Eye (tissue), 1 donor: ENCODE measurements at places on chromosomes 7 and 10.

GRCh38 chr10:133420028-133420427, 4.4 kb downstream of the SPRN start:
- DNase-seq = no peak

- peak; percentile 43 for DNase-seq
Observed at GRCh38 chr10:113609704-113610108, 54.1 kb downstream of the NRAP start.

GRCh38 chr10:7471720-7472367, 61.0 kb upstream of the SFMBT2 start:
- DNase-seq = peak; percentile 16

GRCh38 chr10:95459446-95460045, 101.6 kb downstream of the SORBS1 start:
- DNase-seq = peak; percentile 81

DNA sequence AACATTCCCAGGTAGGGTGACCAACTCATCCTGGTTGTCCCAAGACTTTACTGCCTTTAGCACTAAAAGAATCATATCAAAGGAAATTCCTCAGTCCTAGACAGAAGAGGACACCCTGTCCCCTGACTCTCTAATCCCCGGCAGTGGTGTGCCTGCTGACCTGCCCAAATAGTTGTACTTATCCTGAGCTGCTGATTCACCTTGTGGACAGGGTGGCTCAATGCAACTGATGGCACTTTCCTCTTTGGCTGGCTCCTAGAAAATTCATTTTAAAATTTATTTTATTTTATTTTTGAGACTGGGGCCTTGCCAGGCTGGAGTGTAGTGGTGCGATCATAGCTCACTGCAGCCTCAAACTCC, 111.7 kb downstream of the JCAD start:
- DNase-seq = no peak

DNA sequence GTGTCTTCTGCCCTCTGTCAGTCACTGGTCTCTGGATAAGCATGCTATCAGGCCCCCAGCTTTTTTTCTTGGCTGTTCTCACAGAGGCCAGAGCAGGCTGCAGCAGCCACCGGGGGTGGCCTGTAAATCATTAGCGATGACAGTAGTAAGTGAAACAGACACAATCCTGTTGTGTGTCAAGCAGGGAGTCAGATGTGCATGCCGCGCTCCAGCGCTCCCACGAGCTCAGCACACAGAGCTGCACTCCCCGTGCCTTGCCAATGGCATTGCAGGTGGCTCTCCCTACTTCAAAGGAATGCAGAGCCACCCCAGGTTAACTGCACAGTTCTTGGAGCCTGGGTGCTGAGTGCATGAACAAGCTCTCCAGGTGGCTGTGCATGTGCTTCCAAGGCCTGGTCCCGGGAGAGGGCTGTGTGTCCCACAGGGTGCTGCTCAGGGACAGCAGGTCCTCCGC, 226.1 kb downstream of the GLRX3 start:
- peak; percentile 56 for DNase-seq

DNA sequence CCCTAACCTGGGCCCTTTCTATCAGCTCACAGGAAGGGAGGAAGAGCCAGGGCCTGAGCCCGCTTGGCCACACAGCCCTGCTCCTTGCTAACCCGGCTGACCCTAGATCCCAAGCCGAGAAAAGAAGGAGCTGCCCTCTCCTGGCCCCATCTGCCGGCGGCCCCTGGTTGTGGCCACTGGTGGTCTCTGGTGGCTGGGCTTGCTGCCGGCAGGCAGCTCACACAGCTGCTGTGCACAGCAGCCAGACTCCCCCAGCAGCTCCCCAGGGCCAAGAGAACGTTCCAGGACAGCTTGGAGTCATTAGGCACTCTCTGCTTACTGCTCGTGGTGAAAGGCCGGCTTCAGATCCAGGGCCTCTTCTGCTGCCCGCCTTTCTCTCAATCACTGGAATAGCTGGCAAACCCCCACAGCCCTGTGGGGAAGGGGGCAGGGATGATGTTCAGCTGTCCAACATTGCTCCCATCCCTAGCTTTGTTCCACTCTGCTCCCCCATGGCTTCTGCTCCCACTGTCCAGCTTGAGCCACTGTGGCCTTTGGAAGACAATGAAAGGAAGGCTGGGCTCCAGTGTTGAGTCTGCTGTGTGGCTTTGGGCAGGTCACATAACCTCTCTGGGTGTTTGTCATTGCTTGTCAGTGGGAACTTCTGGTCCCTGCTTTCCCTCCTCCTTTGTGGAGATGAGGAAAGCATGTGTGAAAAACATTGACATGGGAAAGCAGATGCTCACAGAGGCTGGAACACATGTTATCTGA, 35.4 kb upstream of the COL13A1 start:
- peak; percentile 73 for DNase-seq

DNA sequence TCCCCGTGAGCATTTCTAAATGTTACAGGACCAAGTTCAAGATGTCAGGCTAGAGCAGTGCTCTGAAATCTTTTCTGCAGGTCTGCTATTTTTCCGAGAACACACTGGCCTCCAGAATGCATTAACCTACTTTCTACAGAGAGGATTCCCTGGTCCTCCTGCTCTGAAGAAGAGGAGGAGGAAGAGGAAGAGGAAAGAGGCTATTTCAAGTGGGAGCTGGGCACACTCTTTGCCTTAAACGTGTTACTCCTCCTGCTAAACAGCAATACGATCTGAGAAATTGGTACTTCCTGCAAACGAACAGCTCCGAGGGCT, 157.4 kb downstream of the FRMD4A start:
- DNase-seq = no peak

- DNase-seq = no peak
Observed at GRCh38 chr7:50362142-50362541, 57.6 kb downstream of the IKZF1 start.

- no peak for DNase-seq
Observed at GRCh38 chr10:23535381-23535780, 96.5 kb downstream of the OTUD1 start.

DNA sequence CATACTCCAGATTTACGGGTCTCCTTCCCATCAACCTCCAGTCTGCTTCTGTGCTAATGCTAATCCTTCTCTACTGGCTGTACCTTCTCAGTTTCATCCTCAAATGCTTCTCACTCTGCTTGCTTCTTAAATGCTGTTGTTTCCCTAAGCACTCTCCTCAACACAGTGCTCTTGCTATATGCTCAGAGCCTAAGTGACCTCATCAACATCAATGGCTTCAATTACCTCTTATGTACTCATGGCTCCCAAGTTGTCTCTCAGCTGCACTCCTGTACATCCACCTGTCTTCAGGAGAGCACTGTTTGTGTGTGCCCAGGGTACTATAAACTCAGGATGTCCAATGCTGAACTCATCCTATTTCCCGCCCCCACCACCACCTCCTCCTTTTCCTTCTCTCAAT, 22.5 kb downstream of the ELAPOR2 start:
- DNase-seq = no peak

DNA sequence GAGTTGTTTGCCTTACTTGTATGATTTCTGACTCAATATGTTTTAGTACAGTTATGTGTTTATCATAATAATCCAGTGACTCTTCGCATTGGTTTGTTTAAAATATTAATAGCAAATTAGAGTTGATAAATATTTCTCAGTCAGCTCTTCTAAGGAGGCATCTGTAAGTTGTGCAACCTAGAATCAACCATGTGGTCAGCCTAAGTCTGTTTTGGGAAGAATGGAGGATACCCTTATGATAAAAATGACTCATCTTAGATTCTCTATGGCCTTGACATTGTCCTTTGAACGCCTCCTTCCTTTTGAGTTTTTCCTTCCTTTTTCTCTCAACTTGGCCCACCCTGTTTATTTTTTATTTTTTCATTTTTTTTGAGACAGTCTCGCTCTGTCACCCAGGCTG, 18.8 kb downstream of the DNAJC9 start:
- DNase-seq = no peak

- no peak for DNase-seq
Observed at GRCh38 chr10:12944931-12945330, 56.6 kb downstream of the CCDC3 start.

GRCh38 chr7:141960687-141961422, 12.7 kb downstream of the TAS2R38 start:
- DNase-seq = no peak

- DNase-seq = no peak
Observed at GRCh38 chr10:132497063-132497680, 40.4 kb upstream of the INPP5A start.

DNA sequence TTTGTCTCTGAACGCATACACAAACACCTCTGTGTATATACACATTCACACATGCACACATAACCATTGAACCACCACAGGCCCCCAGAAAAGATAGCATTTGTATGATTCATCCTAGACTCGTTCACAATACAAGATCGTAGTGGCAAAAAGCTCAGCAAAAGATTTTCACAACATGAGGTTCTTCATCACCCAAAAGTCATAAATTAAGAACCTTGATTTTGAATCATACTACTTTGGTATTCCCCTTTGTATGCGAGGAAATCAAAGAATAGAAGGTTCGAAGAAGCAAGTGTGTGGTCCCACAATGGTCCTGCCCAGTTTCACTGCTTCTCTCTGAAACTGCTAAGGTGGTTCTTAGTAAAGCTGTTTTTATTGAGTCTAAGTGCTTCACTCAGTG, 200.7 kb downstream of the CELF2 start:
- no peak for DNase-seq

GRCh38 chr10:125868372-125868975, 12.6 kb downstream of the DHX32 start:
- DNase-seq = peak; percentile 67

DNA sequence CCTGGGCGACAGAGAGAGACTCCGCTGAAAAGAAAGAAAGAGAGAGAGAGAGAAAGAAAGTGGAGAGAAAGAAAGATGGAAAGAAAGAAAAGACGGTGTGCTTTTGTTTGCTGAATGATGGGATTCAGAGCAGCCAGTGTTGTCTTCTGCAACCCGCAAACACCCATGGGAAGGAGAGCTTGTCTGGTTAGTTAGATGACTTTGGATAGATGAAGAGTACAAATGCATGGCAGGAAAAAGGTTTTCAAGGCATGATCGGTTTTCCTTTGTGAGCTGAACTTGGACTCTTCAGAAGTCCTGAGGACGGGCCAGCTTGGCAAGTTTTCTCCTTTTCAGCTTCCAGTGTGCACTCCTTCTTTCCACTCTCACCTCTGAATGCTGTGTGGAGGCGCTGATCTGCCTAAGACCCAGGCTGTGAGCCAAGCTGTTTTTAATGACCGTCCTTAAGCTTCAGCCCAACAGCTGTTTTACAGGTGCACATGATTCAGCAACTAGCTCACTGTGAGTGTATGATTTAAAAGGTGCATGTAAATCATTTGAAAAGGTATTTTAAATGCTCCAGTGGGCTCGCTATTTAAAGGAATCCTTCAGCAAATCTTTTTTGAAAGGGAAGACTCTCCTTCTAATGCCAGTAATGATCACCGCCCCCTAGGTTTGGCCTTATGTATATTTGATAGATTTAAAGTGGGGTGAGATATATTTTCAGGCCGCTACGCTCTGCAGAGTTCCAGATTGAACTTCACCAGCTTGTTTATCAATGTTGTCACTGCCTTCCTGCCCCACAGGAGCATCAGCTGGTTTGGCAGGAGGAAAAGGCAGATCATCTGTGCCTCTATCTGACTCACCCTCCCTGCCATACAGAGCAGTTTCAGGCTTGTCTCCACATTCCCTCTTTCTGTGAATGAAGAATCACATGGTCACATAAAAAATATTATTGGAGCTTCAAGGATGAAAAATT, 115.0 kb downstream of the PLXDC2 start:
- DNase-seq = peak; percentile 51

DNA sequence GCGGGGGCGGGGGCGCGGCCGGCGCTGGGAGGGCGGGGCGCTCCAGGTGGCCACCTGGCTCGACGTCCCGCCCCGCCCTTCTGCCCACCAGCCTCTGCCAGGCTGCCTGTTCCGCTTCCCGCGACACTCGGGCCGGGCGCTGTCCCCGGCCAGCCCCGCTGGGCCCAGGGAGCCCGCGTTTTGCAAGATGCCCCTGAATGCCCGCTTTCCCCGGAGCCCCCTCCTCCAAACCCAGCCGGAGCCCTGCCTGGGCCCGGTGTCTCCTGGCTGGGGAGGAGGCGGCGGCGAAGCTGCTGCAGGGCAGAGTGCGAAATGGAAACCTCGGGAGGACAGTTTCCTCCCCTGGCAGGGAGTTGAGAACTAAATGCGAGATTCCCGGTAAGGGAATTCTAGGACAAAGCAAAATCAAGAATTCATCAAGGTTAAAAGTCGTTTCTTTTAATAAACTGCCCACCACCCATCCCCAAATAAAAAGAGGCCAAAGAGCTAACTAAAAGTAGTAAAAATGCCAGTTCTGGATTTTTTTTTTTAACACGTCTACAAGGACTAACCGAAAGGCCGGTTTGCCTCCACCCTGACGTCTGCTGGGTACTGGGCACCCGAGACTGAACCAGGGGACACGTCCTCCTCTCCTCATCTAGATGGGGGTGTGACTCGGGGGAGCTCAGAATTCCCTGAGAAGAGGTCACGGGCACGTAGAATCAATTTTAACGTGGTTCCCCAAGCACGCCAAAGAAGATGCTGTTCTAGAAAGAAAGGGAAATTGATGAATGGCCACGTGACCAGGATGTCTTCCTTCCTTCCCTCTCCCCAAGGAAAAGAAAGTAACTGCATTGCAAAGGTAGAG, 200.4 kb upstream of the NFE2L3 start:
- peak; percentile 82 for DNase-seq

DNA sequence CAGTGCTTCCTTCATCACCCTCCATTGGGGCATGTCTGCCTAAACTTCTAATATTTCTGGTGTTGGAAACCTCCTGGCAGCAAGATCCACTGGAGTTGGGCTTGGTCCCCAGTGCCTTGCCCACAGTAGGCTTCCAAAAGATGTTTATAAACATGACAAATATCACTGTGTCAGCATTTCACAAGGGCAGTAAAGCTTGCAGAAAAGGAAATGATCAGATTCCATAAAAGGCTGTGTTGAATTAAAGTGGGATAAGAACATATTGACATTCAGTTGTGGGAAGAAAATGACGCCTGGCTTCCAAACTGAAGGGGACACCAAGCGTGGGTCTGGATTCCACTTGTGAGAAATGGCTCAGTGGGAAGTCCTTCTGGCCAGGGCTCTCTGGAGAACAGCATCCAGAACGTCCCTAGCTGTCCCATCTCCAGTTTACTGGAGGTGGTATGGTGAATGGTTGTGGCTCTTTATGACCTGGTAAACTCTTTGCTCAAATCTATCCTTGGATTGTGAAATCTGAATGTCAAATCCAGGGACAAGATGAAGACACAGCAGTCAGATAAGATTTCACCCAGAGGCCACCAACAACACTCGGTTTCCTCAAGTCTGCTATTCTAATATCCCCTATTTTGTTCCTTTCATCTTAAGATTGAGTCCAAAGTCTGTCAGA, 287.2 kb downstream of the TNS3 start:
- DNase-seq = no peak

GRCh38 chr10:117454502-117454901, 79.3 kb upstream of the PDZD8 start:
- DNase-seq = no peak
